ENCODE measurements at places on chromosomes 2 and 18.
A peak's percentile ranks its signal among the peaks of the same experiment; 100 is the strongest.

- DNase-seq: no peak
Measured at GRCh38 chr2:96969321-96969720, 17.1 kb downstream of the FAM178B start.

DNA sequence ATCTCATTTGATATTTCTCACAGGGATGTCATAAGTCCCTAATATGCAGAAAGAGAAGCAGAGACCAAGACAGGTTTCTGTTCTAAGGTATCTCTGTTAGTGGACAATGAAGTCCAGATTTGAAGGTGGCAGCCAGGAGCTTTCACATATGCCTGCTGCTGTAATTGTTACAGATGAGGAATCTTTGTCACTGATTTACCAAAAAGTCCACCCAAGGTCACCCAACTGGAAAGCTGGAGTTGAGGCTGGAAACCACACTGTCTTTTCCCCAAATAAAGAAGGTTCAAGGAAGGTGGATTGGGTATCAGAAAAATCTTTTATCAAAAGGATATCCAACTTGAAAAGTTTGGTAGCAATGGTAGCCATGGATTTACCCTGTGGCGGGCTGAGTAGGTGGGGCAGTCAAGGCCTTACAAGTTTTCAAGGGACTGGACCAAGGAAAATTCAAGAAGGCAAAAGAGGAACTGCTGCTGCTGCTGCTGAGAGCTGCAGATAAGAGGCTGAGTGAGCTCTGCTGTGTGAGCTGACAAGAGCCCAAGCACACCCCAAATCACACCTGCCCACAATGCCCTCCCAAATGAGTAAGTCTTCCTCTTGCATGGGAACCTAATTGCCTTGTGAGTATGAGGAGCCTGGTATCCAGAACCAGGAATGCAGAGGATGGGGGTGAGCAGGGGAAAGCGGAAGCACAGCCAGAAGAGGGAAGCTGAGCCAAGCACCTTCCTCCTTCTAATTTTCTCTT lies 241.2 kb downstream of the ANAPC1 start:
- DNase-seq: no peak

GRCh38 chr2:237423891-237424290 lies 9.9 kb upstream of the COL6A3 start:
- DNase-seq: no peak

GRCh38 chr2:106208399-106208798 lies 14.3 kb upstream of the UXS1 start:
- DNase-seq: no peak

DNA sequence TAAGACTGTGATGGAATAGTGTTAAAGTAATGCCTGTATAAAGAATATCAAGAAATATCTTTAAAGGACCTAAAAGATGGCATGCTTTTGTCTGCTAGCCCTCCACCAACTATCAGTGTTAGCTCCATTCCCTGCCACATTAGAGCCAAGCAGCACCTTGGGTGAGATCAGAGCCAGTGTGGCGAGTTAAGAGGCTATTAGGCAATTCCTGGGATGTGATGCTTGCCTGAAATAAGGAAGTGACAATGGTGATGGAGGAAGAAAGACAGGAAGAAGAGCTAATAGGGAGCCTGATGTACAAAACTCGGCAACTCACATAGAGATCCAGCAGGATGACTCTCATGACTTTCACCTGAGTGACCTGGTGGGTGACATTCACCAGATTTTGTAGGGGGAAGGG lies 143.5 kb downstream of the ZEB2 start:
- DNase-seq: no peak

DNA sequence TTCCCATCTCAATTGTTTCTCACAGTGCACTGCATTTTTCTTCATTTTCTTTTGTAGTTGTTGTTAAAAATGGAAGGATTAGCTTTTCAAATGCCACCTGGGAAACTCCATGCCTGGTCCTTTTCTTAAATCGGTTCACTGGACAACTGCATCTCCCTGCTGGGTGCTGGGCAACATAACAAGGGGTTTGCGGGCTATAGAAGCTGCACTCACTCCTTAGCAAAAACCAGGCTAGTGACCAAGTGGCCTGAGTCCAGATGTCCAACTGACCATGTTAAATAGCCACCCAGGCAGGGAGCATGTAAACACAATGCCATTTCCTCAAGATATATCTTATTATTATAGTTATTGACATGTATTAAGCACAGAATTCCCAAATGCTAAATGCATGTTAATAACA lies 264.9 kb downstream of the ICOS start:
- no peak for DNase-seq

DNA sequence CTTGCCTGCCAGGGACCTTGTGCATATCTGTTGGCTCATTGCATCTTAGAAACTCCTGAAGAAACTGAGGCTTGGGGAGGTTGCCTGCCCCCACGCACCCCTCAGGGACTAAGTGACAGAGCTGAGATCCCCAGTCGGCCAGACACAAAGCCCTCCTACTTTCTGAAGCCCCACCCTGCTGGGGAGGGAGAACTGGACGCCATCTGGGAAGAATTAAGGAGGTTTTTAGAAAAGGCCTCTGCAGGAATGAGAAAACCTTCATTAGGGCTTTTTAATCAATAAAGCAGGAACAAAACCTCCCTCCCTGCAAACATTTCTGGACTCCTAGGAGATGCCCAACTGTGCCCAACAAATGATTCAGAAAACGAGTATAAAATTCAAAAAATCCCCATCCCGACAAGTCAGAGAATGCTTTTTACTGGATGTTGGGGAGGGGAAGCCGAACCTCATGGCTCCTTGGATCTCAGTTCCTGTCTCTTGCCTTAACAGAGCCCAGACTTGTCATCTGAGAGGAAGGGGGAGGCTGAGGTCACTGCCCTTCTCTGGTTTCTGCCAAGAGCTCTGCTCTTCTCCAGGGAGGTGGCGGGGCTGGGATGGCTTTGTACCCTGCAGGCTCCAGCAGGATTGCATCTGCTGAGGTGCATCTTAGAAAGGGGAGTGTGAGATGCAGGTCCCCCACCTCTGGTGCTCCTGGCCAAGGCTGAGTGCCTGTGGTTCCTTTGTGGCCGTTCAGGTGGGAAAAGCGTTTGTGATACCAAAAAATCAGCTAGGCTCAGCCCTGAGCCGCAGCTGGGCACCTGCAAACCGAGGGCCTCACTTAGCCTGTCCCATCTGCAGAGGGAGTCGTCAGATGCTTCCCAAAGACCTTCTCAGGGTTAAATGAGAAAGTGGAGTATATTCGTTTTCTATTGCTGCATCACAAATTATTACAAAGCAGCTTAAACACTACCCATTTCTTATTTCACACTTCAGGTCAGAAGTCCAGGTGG lies 142.4 kb downstream of the ZFP36L2 start:
- peak; percentile 66 for DNase-seq

All from fibroblast of lung (primary cell).